Trophoblast cell (in vitro differentiated cells and primary cell): ENCODE measurements at places on chromosomes 16 and 17.
A peak's percentile ranks its signal among the peaks of the same experiment; 100 is the strongest.

- no peak overlapping the region for H3K4me3 ChIP-seq
- no peak for DNase-seq
- H3K27ac ChIP-seq = no peak overlapping the region
- no peaks in the 10 kb centered on the region for H3K36me3 ChIP-seq
- no peaks in the 10 kb centered on the region for H3K4me1 ChIP-seq
Observed at GRCh38 chr17:48352630-48353029, 77.4 kb downstream of the SKAP1 start.

- H3K27ac ChIP-seq = no peak overlapping the region
- peaks cover 2% of the 10 kb centered on the region for H3K27me3 ChIP-seq
- no peak overlapping the region for H3K4me3 ChIP-seq
- H3K4me1 ChIP-seq = no peaks in the 10 kb centered on the region
Observed at GRCh38 chr17:61440697-61441096, 11.5 kb upstream of the TBX4 start.

DNA sequence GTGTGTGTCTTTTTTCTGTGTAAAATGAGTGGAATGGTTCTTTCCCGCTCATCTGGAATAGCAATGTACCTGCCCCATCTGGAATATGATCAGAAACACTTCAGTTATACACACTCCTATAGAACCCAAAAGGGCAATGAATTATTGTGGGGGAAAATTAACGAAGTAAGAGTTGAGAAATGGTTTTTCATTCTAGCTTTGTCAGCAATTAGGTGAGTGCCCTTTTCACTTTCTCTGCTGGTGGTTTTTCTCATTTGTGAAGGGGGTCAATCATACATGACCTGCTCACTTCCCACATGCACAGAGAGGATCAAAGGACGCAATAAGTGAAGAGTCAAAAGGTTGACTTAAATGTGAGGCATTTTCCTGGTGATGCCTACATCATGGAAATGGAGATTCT, 168.0 kb downstream of the HS3ST3B1 start:
- H3K27me3 ChIP-seq = no peaks in the 10 kb centered on the region
- no peaks in the 10 kb centered on the region for H3K4me1 ChIP-seq
- no peak overlapping the region for H3K27ac ChIP-seq
- DNase-seq = no peak
- no peaks in the 10 kb centered on the region for H3K36me3 ChIP-seq

DNA sequence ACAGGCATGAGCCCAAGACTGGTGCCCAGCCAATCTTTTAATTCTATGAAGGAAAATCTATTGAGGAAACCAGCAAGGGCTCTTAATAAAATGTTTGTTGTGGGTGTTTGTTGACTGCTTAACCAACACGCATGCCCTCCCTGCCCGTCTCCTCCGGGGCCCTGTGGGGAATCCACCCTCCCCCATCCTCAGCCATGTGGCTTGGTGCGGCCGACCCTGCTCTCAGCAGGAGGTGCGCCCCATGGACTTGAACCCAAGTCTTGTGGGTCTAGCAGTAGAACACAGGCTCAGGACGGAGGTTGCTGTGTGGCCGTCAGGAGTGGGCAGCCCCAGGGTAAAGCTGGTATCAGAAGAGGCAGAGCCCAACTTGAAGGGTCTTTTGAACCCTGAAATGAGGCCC, 45.1 kb upstream of the MLYCD start:
- H3K4me1 ChIP-seq = no peaks in the 10 kb centered on the region
- no peak overlapping the region for H3K4me3 ChIP-seq
- H3K36me3 ChIP-seq = no peaks in the 10 kb centered on the region
- no peaks in the 10 kb centered on the region for H3K27me3 ChIP-seq

- no peak for DNase-seq
- no peak overlapping the region for H3K4me3 ChIP-seq
- peaks cover under 1% of the 10 kb centered on the region for H3K36me3 ChIP-seq
- H3K4me1 ChIP-seq = peaks cover 8% of the 10 kb centered on the region
- H3K27ac ChIP-seq = no peak overlapping the region
Observed at GRCh38 chr17:965311-965989, 14.1 kb downstream of the NXN start.

GRCh38 chr17:17154981-17155380, 51.2 kb downstream of the PLD6 start:
- no peaks in the 10 kb centered on the region for H3K4me1 ChIP-seq
- peaks cover 90% of the 10 kb centered on the region for H3K36me3 ChIP-seq
- H3K27ac ChIP-seq = no peak overlapping the region

DNA sequence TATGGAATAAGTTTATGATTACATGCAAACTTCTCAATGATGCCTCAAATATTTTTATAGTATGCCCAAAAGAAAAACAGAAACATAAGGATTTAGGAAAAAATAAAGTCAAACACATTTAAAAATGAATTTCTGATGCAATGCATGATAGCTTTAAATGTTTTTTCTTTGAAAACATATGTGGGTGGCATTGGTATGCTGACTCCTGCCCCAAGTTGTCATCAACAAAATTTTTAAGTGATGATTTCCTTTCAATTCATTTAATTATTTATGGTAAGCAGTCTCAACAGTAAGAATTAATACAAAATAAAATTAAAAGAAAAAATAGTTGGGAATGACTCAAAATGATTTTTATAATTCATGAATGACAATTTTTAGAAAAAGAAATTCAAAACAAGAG, 104.9 kb downstream of the CEP112 start:
- H3K27ac ChIP-seq = no peak overlapping the region
- no peaks in the 10 kb centered on the region for H3K36me3 ChIP-seq
- no peaks in the 10 kb centered on the region for H3K4me1 ChIP-seq
- no peak for DNase-seq
- no peaks in the 10 kb centered on the region for H3K27me3 ChIP-seq

GRCh38 chr17:31544186-31544585, 152.7 kb downstream of the RAB11FIP4 start:
- DNase-seq = peak; percentile 94
- peak overlapping the region; percentile 22 for H3K27ac ChIP-seq
- no peaks in the 10 kb centered on the region for H3K36me3 ChIP-seq
- no peak overlapping the region for H3K4me3 ChIP-seq

DNA sequence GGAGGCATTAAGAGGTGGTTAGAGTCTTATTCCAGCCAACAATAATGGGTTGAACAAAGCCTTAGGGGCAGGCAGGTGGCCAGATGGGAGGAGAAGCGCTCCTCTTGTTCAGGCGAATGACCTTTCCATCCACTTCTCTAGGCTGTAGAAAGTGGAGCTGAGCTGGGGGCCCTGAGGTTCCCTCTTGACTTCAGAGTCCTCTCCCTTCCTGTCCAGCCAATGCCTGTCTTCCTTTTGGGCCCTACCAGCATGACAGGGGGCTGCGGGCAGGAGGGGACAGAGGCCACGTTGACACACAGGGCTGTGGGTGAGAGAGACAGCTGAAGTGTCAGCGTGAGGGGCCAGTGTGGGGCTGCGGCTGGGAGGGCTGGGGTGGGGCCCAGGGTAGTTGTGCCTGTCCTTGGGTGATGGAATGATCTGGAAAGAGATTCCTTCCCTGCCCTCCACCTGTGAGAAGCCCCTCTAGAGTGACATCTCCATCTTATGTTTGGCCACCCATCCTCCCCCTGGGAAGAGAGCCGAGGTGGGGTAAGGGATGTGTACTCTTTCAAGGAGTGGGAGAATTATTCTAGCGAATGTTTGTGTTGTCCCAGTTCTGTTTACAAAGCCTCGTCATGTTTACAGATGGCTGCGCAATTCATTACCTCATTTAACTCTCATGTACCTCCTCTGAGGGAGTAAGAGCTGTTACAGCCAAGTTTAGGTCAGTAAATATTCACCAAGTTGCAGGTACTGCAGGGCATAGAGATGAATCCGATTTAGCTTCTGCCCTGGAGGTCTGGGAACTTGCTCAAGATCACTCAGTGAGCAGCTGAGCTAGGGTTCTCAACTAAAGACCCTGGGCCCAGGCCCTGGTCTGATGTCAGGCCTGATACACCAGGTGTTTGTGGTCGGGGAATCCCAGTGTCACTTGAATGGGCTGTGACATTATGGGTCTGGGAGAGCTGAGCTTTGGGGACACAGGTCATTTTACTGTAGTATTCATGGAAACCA, 3.3 kb downstream of the ERBB2 start:
- peaks cover 11% of the 10 kb centered on the region for H3K36me3 ChIP-seq
- peak; percentile 96 for DNase-seq
- no peak overlapping the region for H3K27ac ChIP-seq
- no peaks in the 10 kb centered on the region for H3K27me3 ChIP-seq
- no peak overlapping the region for H3K4me3 ChIP-seq

- no peak overlapping the region for H3K4me3 ChIP-seq
- H3K36me3 ChIP-seq = peaks cover 12% of the 10 kb centered on the region
- H3K27me3 ChIP-seq = no peaks in the 10 kb centered on the region
- peak; percentile 11 for DNase-seq
- H3K27ac ChIP-seq = no peak overlapping the region
Observed at GRCh38 chr17:30476726-30477082, 504 bp upstream of the GOSR1 start.

DNA sequence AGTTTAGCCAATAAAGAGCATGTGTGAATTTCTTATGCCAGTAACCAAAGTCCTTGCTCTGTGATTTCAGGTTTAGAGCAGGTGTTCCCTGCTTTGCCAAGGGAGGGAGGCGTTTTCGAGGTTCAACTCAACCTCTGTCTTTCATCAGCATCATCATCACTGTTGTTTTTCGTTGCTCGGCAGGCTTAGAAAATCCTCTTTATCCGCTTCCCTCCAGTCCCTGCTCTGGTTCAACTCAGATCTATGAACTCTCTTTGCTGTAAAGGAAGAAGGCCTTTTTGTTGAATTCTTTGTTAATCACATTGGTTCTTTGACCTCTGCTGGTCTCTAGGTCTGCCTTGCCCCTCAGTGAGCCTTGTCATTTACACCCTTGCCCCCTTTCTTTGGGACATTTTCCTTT, 243.9 kb upstream of the RBFOX1 start:
- H3K27ac ChIP-seq = no peak overlapping the region
- no peaks in the 10 kb centered on the region for H3K4me1 ChIP-seq
- H3K4me3 ChIP-seq = no peak overlapping the region
- no peaks in the 10 kb centered on the region for H3K27me3 ChIP-seq
- DNase-seq = no peak

DNA sequence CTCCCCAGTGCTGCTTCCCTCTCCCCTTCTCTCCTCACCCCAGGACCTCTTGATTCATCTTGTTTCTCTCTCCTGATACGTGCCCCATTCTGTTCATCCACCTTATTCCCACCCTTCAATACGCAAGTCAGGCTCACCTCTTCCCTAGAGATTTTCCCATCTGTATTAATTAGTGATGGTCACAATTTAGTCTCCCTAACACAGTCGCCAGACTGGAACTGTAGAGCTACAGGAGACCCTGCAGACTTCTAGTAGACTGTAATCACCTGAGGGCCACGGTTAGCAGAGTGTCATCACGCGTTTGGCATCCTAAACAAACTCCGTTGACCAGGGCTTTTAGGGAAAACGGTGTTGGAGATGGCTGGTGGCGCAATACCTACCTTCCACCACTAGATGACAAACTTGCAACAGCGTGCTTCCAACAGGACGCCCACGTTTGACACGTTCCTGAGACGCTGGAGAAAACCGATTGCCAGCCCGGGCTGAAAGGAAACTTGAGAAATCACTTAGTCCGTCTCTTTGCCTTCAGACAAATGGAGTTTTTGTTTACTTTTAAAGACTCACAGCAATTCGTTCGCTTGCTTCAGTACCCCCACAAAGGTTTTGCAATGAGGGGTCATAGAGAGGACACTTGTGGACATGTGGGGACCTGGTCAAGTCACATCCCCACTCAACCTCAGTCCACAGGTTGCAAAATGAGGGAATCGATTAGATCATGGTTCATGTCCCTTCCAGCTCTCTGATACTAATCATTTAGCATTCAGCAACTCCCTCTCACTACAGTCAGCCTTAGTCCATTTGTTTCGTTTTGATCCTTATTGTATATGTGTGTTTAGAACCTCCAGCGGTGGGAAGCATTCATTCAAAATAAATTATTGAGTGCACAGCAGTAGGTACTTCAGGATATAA, 20.6 kb downstream of the MYL4 start:
- no peak overlapping the region for H3K4me3 ChIP-seq
- peak; percentile 97 for DNase-seq
- peaks cover 5% of the 10 kb centered on the region for H3K4me1 ChIP-seq
- H3K27ac ChIP-seq = no peak overlapping the region
- no peaks in the 10 kb centered on the region for H3K27me3 ChIP-seq

DNA sequence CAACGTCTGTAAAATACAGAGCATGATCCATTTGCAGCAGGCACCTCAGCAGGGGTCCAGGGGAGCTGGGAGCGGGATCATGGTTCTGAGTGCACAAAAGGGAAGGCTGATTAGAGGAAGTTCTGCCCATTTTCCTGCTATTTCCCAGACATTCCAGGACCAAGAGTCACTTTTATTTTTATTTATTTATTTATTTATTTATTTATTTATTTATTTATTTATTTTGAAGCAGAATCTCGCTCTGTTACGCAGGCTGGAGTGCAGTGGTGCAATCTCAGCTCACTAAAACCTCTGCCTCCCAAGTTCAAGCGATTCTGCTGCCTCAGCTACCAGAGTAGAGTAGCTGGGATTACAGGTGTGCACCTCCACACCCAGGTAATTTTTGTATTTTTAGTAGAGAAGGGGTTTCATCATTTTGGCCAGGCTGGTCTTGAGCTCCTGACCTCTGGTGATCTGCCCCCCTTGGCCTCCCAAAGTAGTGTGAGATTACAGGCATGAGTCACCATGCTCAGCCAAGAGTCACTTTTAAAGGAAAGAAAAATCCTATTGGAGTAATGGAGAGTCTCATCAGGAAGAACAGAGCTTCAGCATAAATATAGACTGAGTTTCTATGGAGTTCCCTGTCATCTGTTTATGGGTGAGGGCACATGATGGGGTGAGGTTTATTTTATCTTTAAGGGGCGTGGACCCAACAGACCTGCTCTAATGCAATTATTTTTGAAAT, 355.2 kb downstream of the HAPSTR1 start:
- no peak for DNase-seq
- H3K4me1 ChIP-seq = no peaks in the 10 kb centered on the region
- H3K4me3 ChIP-seq = no peak overlapping the region

GRCh38 chr17:6491071-6491700, 46.9 kb downstream of the PIMREG start:
- DNase-seq = no peak
- no peaks in the 10 kb centered on the region for H3K27me3 ChIP-seq
- H3K27ac ChIP-seq = no peak overlapping the region
- peaks cover 4% of the 10 kb centered on the region for H3K4me1 ChIP-seq

DNA sequence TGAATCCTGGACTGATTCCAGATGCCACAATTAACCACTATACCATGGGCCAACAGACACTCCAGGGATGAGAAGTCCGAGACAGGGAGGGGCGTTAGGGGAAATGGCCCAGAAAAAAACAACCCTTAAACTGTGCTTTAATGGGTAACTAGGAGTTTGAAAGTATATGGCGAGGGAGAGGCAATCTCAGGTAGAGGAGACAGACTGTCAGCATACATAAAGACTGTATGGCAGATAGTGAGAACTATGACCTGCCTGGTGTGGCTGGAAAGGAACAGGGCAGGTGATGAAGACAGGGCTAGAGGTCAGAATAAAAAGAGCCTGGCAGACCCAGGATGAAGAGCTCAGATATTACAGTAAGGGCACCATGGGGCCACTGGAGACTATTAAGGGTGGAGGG, 8.1 kb downstream of the ZZEF1 start:
- H3K27ac ChIP-seq = no peak overlapping the region
- peaks cover 4% of the 10 kb centered on the region for H3K36me3 ChIP-seq
- no peak for DNase-seq
- H3K4me1 ChIP-seq = no peaks in the 10 kb centered on the region
- no peak overlapping the region for H3K4me3 ChIP-seq

GRCh38 chr17:50110591-50111349, 15.6 kb downstream of the PDK2 start:
- H3K27me3 ChIP-seq = no peaks in the 10 kb centered on the region
- H3K4me3 ChIP-seq = no peak overlapping the region
- no peak overlapping the region for H3K27ac ChIP-seq
- H3K4me1 ChIP-seq = peaks cover 17% of the 10 kb centered on the region
- no peak for DNase-seq

GRCh38 chr16:81238296-81239011, at the start of gene BCO1:
TSS of gene BCO1 (plus strand) at chr16:81238689. CDS start at chr16:81238909, 220 bp downstream.
- H3K4me3 ChIP-seq = no peak within 1 kb of the TSS
- H3K4me1 ChIP-seq = no peaks in the 10 kb centered on the region
- H3K27me3 ChIP-seq = no peaks in the 10 kb centered on the region
- H3K27ac ChIP-seq = no peak within 1 kb of the TSS
